Heart left ventricle (tissue), 16 donors: ENCODE measurements at places on chromosomes 12 and 14.

GRCh38 chr12:119011231-119011630 lies 29.9 kb downstream of the SRRM4 start:
- DNase-seq = no peak

- no peak for DNase-seq
These were observed 3.2 kb upstream of the KRT4 start for GRCh38 chr12:52817003-52817698.

- DNase-seq = no peak
These were observed 263.5 kb upstream of the ALG10B start for GRCh38 chr12:38053113-38053512.

DNA sequence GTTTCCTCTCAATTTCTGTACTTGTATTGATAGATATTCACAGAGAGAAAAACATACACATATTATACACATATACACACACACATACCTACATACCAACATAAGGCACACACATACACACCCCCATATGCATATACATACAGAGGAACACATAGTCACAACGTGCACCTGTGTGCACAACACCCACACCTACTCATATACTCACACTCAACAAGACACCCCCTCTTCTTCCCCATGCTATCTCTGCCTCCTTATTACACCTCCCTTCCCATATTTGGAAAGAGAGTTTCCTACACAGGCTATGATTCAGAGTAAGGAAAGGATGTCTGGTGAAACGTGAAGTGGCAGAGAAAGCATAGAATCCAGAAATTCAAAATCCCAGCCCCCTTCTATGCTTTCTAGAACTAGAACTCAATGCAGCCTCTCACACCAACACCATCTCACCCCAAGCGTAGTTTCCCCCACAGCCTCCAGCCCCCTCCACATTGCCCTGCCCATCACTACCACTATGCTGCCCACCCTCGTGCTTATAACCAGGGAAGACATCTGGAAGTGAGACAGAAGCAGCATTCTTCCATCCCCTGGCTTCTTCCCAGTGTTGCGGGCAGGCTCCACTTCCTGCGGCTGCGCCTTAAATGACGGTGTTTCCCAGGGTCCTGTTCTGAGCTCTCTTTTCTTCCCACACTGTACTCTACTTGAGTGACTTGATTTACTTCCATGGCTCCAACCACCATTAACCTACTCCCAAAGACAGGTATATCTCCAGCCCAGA lies 2.4 kb downstream of the RNASE8 start:
- DNase-seq = no peak

- no peak for DNase-seq
These were observed 478.0 kb downstream of the RMST start for GRCh38 chr12:97940629-97941028.

GRCh38 chr12:107306141-107306659 lies 212.9 kb upstream of the CRY1 start:
- DNase-seq = no peak

DNA sequence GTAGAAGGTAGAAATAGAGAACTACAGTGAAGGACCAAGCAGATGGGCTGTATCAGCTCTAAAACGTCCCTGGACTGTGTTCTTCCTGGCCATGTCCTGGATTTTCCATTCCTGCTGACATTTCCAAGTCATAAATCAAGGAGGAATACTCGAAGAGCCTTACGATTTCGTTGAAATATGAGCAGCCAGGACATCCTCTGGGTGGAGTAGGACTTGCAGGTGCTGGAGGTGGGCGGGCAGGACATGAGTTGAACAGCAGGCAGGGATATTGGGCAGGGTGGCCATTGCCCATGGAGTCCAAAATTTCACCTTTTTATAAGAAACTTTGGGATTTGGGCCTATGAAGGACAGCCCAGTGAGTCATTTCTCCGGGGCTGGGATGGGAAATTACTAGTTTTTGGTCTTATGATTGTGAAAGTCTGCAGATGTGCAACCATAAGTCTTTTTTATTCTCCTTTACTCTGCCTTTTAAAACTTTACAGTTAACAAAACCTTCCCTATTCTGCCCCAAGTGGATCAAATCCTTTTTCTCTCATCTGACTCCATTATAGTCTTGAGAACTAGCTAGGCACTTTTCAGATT lies 88.8 kb downstream of the TMX1 start:
- DNase-seq = no peak

DNA sequence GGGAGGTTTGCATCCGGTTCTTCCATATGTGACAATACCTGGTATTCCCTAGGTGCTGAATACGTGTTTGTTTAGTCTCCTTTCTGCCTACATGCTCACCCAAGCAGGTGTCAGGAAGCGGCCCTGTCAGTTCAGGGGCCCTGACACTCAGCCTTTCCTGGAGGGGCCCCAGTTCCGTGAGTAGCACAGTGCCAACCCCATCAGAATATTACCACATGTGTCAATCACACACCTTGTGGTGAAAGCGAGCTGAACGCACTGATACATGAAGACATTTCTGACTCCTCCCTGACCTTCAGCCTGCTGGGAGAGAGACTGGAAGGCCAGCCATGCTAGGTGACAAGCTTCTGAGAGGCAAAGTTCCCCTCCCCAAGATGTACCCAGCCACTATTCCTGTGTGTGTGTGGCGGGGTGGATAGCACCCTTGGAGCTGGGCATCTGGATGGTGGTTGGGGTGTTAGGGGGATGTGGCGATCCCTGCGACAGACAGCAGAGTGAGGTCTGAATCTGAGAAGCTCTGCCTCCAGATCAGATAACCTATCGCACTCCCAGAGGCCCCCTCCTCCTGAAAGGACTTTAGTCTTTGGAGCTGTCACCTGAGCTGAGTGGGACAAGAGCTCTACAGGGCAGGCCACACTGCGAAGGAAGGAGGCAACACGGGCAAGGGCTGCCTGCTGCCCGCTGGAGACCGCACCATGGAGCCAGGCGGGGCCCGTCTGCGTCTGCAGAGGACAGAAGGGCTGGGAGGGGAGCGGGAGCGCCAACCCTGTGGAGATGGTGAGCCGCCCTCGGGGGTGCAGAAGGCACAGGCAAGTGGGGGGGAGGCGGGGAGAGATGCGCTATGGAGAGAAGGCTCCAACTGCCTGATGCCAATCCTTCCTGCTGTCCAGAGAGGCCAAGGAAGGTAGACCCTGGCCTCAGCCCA lies at the start of gene SOAT2:
SOAT2 (plus strand) TSS at position 604 of the 925 bp plus-strand sequence; CDS start at position 696, 92 bp downstream.
- no peak for DNase-seq

- DNase-seq = no peak
These were observed 16.2 kb downstream of the KLRF2 start for GRCh38 chr12:9897535-9897934.

DNA sequence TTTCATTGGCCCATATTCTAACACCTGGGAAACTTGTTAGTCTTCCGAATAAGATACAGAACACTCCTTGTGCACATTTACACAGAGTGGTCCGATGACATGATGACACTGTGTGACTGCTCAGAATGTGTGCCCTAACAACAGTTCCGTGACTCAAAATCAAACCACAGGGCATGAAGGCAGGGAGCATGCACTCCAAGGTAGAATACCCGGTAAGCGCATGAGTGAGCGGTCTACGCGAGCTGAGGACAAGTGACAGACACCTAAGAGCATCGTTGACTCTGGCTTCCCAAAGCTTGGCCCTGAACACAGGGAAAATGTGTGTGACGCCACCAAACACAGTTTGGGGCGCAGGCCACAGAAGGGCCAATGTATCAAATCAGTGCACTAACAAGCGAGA lies 18.6 kb downstream of the CLIP1 start:
- DNase-seq = no peak

DNA sequence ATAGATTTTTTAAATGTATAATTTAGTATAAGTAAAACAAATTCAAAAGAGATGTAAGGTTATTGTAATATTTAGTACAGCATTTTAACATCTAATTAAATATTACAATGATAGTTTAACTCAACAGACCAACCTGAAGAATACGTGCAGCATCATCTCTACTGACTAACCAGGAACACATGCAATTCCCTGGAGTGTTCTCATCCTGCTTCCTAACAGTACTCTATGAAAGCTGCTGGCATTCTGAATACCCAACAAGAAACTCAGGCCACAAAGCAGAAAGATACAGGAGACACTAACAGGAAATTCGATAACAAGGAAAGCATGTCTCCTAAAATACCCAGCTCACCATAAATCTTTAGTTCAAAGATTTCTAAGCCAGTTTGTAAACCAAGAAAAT lies 58.3 kb downstream of the CEP83 start:
- no peak for DNase-seq

GRCh38 chr14:50943943-50944646 lies at the start of gene PYGL:
TSS of gene PYGL (minus strand) at chr14:50944483. CDS start at chr14:50944403, 80 bp downstream.
- DNase-seq = peak; percentile 89

DNA sequence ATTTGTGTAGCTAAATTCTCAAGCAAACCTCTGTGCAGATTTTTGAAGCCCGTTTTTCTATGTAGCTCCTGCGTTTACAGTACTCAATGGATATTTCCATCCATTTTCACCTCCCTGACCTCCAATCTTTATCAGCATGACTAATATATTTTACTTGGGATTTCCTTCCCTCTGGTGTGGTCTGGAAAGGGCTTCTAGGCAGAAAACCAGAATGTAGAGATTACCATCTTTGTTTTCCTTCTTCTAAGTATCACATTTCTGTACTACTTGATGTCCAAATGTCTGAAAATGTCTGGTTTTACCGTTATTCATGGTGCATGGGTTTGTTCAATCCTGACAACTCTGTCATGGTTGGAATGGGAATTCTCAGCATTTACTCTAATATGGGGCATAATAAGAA lies 907.6 kb upstream of the FLRT2 start:
- DNase-seq = no peak

DNA sequence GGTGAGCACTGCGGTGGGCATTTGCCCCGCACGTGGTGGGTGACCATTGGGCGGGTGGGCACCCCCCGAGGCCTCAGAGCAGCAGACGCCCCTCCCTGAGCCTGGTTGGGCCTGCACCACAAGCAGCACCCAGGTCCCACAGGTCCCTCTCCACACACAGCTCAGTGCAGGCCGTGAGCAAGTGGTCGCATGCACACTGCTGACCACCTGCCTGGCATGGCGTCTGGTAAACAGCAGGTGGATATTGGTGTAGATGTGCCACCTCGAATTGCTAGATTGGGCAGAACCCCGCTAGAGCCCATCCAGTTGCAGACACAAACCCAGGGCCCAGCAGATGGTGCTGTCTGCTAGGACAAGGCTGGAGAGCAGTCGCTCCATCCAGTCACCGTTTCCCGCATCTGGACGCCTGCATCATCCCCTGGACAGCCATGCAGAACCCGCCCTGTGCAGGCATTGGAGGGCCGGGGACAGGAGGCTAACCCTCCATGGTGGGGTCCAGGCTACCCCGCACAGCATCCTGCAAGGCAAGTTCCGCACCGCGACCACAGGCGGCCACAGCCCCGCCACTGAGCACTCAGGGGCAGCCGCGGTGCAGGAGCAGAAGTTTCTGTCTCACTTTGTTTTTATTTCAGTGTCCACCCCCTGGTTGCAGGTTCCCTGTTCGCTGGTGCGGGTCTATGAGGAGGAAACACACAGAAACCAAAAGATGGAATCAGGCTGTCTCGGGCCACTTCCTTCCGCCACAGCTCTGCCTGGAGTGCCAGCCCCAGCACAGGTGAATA lies 45.6 kb upstream of the RIMBP2 start:
- peak; percentile 51 for DNase-seq

DNA sequence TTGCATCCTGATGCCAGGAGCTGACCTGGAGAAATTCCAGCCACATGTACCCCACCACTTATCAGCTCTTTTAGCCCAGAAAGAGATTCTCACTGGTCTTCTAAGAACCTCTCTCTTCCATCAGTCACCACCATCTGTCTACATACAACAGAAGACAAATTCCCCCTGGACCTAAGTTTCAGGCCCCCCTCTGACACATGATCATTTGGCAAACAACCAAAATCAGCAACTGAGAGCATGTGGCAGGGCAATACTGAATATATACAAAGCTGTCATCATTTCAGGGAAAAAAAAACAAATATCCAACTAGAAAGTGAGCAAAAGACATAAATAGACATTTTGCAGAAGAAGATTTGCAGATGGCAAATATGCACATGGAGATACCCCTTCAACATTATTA lies 180.2 kb downstream of the FOXN3 start:
- no peak for DNase-seq

DNA sequence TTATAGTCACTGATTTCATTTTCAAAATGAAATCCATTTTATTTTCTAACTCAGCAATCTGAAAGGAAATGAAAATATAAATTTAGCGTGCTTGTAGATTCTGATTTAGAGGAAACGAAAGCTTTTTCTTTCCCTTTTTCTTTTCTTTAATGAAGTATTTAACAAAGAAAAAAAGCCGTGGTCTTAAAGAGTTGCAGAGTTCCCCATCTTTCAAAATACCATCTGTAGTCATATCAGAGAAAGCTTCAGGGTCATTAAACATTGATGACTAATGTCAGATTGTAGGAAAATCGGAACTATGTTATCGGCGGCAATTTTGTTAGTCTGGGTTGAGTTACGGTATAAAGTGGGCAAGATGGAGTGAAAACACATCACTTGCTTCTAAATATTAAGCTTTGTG lies 32.3 kb downstream of the DRAM1 start:
- DNase-seq = no peak

GRCh38 chr14:102512793-102513300 lies 3.3 kb upstream of the ANKRD9 start:
- no peak for DNase-seq

DNA sequence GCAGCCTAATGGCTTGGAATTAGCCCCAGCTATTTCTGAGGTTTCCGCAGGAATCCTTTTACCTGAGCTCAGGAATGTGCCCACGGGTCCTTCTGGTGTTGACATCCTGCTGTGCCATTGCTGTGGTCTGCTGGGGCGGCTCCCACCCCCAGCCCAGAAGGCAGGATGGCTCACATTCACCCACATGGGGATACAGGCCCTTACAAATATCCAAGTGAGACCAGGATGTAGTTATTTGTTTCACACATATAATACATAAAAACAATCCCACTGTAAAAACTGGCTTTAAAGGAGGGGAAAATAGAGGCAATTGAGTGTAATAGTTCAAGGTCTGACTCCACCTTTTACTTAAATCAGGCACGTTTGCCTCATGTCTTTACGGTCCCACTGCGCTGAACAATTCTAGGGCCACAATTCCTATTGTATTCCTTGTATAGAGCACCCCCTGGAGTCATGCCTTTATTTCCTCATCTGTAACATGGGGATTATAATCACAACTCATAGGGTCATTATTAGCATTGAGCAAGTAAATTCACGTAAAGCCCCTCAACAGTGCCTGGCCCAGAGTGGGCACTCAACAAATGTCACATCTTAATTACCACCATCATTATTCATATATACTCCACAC lies 57.2 kb upstream of the FICD start:
- no peak for DNase-seq

DNA sequence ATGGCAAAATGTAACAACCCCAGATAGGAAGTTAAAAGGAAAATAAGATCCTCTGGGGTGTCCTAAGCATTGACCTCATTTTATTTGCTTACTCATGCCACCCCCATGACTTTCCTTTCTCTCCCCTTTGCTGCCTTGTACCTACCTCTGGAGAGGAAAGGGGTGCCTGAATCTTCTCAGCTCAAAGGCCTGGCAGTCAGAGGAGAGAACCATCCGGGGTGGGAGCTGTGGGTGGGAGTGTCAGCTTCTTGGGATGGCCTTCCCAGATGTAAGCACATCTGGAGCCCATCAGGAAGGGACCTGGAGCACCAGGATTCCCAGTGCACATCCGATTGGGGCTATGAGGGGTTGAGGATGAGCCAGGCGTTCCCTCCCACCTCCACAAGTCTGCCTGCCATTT lies 5.2 kb upstream of the ITGA5 start:
- no peak for DNase-seq
